GM23338 (cell line): ENCODE measurements at places on chromosomes 4 and X.
A peak's percentile ranks its signal among the peaks of the same experiment; 100 is the strongest.

GRCh38 chrX:104432321-104432720, 133.7 kb upstream of the IL1RAPL2 start:
- no peak for DNase-seq

GRCh38 chrX:45843518-45843917, 642.8 kb upstream of the DIPK2B start:
- no peak for DNase-seq

DNA sequence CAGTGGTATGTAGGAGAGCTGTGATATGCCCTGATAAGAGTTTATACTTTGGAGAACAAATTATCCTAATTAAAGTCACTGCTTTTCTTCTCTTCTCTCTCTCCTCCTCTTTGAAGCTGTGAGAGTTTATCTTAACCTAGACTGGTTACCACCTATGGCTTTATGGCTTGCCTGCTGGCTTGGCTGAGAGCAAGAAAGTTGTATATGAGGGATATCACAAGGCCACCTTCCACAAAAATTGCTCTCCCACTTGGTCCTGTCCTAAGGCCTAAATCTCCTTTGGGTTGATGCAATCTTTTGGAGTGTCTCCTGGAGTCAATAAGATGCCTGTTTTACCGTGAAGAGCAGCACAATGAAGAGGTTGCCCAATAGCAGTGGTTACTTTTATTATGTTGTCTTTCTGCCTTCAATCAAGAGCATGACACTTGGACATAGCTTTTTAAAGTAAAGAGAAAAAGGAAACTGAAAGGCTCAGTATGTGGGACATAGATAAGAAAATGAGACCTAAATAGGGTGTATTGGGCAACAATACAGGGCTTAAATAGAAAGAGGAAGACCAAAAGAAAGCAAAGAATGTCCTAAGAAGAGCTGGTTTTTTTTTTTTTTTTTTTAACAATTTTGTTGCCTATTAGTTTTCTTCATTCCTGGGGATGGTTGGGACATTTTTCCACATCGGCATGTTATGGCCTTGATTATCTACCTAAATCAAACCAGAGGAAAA, 9.2 kb downstream of the GUCY1A1 start:
- no peak for DNase-seq

- no peak for DNase-seq
Measured at GRCh38 chrX:136899221-136899620, 18.7 kb upstream of the RBMX start.

DNA sequence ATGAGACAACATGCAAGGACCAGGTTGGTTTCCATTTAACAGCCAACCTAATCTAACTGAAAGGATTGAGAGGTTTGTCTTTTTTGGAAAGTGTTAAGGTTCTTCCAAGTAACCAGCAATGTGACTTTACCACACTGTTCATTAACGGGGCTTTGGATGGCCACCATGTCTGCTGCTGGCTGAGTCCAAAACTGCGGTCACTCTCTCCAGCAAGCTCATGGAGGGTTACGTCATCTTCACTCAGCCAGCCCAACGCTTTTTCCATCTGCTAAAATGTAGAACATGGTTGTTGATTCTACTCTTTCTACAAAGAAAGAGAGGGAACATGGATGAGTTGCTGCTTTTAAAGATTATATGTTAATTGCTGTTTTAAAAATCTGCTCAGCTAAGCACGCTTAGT, 11.0 kb downstream of the PKD2 start:
- no peak for DNase-seq

GRCh38 chr4:162162672-162163071, 1.1 kb downstream of the FSTL5 start:
- peak; percentile 31 for DNase-seq

DNA sequence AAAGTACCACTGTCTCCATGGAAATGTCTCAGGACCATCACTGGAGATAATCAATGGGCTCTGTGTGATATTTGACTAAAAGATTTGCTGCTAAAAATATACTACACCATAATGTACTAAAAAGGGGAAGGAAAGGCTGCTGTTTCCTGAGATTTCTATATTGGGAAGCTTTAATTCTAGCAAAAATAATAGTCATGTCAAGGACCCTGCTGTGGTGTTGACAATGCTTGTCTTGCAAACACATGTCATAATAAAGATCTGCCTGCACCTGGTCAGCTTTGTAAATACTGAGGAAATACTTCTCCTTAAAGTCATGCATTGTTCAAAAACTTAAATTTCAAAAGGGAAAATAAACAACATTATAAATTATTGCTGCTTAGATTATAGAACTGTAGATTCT, 417.9 kb downstream of the GPM6A start:
- no peak for DNase-seq

DNA sequence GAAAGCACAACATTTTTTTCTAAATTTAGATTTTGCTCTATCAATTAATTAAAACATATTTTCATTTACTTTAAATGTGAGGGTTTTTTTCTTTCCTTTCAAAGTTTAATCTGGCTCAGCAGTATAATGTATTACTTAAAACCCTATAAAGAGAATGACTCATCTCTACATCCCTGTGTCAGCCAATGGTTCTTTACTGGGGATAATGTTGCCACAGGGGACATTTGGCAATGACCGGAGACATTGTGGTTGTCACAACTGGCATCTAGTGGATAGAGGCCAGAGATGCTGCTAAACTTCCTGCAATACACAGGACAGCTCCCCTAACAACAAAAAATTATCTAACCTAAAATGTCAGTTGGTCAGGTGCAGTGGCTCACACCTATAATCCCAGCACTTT, 53.8 kb downstream of the SYNPO2 start:
- no peak for DNase-seq

- DNase-seq = no peak
Measured at GRCh38 chr4:128525387-128525786, 237.8 kb upstream of the PGRMC2 start.

- DNase-seq = no peak
Measured at GRCh38 chr4:173934201-173934600, 349.3 kb downstream of the FBXO8 start.
